ENCODE measurements at places on chromosomes 2 and 18. TPM values are rescaled to one million over a fixed set of nuclear protein-coding genes. Genes with fewer than 3 reads are reported as not detected.

- H3K4me1 ChIP-seq: no peaks in the 10 kb centered on the region
- H3K27ac ChIP-seq: no peak overlapping the region
- no peak for DNase-seq
- no peak overlapping the region for H3K4me3 ChIP-seq
- no peaks in the 10 kb centered on the region for H3K27me3 ChIP-seq
- no peaks in the 10 kb centered on the region for H3K36me3 ChIP-seq
Measured at GRCh38 chr2:235271936-235272335, 221.9 kb upstream of the AGAP1 start.

DNA sequence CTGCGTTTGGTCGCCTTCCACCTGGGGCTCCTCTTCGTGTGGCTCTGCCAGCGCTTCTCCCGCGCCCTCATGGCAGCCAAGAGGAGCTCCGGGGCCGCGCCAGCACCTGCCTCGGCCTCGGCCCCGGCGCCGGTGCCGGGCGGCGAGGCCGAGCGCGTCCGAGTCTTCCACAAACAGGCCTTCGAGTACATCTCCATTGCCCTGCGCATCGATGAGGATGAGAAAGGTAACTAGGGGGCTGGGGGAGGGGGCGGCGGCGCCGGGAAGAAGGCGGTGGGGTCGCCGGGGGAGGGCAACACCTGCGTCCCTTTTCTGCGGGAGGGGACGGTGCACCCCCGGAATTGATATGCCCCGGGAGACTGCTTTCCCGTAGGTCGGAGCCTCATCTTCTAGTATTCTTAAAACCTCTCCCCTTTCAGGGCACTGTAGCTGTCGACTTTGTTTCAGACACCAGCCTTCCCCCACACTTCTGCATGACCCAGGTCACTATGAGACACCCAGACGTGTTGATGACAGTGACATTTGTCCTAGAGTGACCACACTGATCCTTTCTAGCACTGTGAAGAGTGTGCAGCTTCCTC lies 755 bp downstream of the SPAST start:
- H3K4me3 ChIP-seq: peak overlapping the region; percentile 63
- no peaks in the 10 kb centered on the region for H3K36me3 ChIP-seq
- H3K4me1 ChIP-seq: no peaks in the 10 kb centered on the region
- no peaks in the 10 kb centered on the region for H3K27me3 ChIP-seq
- H3K27ac ChIP-seq: peak overlapping the region; percentile 70
- no peak for DNase-seq

DNA sequence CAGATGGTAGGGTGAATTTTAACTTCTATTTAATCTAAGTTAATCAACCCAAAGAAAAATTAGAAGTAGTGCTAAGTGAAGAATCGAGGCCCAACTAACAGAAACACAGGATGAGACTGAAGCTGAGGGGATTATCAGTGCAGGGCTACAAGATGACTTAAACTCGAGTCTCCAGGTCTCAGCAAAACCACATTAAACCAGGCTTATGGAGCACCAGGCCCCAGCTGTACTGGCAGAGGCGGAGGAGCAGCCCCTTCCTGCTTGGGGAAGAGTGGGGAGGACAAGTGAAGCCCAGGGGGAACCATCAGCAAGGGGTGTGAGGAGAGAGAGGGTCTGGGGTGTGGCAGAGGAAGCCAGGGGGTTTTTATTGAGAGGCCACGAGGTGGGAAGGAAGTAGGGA lies 135.9 kb upstream of the EPAS1 start:
- no peak for DNase-seq
- H3K27ac ChIP-seq: no peak overlapping the region
- no peaks in the 10 kb centered on the region for H3K36me3 ChIP-seq
- H3K4me1 ChIP-seq: no peaks in the 10 kb centered on the region
- H3K4me3 ChIP-seq: no peak overlapping the region

BOLA3 gene
- total RNA-seq: 67.3 TPM

ALLC gene
- total RNA-seq: not detected

CNDP1 gene
- not detected for total RNA-seq

DNA sequence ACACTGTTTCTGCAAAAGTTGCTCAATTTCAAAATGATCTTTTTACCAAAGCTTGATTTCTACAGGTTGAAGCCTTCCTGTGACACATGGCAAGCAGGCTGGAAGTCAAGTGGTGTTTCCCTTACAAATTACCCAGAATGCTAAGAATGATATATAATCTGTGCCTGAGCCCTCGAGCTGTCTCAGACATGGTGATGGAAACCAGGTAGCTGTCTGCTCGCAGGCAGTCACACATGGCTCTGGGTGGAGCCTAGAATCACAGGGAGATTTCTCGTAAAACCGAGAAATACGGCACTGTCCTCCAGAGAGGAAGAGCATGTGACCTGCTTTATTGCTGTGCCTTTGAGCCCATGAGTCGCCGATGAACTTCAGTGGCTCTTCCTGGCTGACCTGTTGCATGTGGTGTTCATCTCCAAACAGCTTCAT lies 392.9 kb downstream of the ZNF521 start:
- no peak overlapping the region for H3K4me3 ChIP-seq
- no peaks in the 10 kb centered on the region for H3K4me1 ChIP-seq
- H3K27me3 ChIP-seq: no peaks in the 10 kb centered on the region
- no peaks in the 10 kb centered on the region for H3K36me3 ChIP-seq
- DNase-seq: no peak

DNA sequence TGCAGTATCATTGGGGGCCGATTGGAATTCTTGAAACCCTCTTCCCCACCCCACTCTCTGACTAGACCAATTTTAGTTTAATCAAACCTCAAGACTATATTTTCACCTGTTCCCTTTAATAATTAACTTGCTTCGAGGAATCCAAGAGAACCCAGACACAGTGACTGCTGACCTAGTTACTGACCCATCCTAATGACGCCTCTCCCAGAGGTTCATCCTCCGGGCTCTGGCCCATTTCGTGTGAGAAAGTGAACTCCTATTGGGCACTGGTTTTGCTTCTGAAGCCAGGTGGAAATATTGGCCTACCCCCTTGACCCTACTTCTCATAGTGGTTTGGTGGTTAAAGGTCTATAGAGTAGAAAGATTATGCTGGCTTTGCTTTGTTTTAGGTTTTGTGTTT lies 39.9 kb downstream of the RPL37A start:
- H3K4me1 ChIP-seq: no peaks in the 10 kb centered on the region
- no peaks in the 10 kb centered on the region for H3K27me3 ChIP-seq
- no peak overlapping the region for H3K27ac ChIP-seq
- DNase-seq: no peak
- no peaks in the 10 kb centered on the region for H3K36me3 ChIP-seq

DNA sequence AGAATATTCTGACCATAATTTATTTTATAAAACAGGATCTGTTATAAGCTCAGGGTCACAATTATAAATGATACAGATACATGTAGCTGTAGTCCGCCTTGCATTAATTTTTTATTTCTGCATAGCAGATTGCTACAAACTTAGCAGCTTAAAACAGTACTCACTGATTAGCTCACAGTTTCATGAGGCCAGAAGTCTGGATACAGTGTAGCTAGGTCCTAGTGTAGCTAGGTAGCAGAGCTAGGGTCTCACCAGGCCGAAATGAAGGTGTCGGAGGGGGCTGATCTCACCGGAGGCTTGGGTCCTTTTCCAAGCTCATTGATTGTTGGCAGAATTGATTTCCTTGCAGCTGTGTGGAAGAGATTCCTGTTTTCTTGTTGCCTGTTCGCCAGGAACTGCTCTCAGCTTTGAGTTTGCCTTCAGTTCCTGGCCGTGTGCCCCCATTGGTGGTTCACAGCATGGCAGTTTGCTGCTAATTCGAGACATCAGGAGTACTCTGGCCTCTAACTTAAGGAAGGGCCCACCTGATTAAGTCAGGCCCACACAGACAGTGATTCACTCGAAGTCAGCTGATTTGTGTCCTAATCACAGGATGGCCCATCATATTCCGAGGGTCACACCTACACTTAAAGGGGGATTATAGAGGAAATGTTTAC lies 18.4 kb downstream of the NAPG start:
- no peaks in the 10 kb centered on the region for H3K4me1 ChIP-seq
- no peak for DNase-seq
- no peak overlapping the region for H3K4me3 ChIP-seq
- peaks cover 38% of the 10 kb centered on the region for H3K36me3 ChIP-seq
- no peaks in the 10 kb centered on the region for H3K27me3 ChIP-seq

DNA sequence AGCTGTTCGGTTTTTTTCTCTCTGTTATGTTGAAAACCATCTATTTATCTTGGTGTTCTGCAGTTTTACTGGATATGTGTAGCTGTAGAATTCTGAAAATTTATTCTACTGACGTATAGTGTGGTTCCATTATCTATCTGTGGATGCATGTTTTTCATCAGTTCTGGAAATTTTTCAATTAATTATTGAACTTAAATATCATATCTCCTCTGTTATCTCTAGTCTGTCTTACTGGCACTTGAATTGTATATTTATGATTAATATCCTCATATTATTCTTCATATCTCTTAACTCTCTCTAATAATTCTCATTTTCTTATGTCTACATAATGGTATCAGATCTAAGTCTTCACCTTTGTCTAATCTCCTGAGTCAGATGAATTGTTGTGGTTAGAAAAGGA lies 501.7 kb downstream of the STK39 start:
- H3K27ac ChIP-seq: no peak overlapping the region
- no peaks in the 10 kb centered on the region for H3K36me3 ChIP-seq
- no peak for DNase-seq
- H3K4me3 ChIP-seq: no peak overlapping the region
- no peaks in the 10 kb centered on the region for H3K27me3 ChIP-seq
- H3K4me1 ChIP-seq: no peaks in the 10 kb centered on the region

GRCh38 chr2:12718015-12718671 lies 1.4 kb downstream of the TRIB2 start:
- DNase-seq: peak; percentile 64
- H3K36me3 ChIP-seq: 0 out of 2 replicates have a peak, but pooled peaks cover under 1% of the 10 kb centered on the region
- H3K4me3 ChIP-seq: peak overlapping the region; percentile 78
- H3K4me1 ChIP-seq: peaks cover 10% of the 10 kb centered on the region
- 0 out of 2 replicates have a peak overlapping the region, but pooled peaks have one; percentile 17 for H3K27ac ChIP-seq

NOTO gene
- 0.44 TPM for total RNA-seq
